Heart left ventricle (tissue), 16 donors: ENCODE measurements at places on chromosomes 1 and 21.

DNA sequence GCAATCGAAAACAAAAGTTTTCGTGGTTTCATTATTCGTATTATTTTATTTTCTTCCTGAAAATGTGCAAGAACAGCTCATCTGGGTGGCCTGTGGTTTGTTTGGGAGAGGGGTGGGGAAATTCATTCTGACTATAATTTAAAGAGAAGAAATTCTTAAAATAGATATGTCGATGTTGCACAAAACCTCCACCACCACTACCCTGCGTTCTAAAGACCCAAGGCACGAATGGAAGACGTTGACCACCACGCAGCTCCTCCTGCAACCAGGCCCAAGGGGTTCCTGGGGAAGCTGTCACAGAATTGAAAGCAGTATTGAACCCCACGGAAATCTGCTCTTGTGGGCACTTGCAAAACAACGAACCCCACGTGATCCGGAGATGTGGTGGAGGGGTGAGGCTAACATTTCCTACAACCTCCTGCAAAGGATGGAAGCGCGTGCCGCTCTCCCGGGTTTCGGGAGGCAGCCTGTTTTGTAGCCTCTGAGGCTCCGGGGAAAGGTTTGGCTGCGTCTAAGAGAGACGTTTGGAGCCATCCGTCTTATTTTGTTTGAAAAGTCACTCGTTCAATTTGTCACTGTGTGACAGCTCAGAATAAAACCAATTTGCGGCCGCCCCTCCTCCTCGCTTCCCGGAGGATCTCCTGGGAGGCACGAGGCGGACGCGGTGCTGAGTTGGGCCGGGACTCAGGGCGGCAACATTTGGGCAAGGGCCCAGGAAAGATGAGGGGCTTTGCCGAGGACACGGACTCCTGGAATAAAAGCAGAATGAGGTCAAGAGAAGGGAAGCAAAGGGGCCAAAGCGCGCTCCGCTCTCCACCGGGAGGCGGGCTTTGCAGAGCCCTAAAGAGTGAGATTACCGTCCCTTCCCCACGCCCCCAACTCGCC is 810 bp upstream of the HLX start:
- peak; percentile 59 for DNase-seq

DNA sequence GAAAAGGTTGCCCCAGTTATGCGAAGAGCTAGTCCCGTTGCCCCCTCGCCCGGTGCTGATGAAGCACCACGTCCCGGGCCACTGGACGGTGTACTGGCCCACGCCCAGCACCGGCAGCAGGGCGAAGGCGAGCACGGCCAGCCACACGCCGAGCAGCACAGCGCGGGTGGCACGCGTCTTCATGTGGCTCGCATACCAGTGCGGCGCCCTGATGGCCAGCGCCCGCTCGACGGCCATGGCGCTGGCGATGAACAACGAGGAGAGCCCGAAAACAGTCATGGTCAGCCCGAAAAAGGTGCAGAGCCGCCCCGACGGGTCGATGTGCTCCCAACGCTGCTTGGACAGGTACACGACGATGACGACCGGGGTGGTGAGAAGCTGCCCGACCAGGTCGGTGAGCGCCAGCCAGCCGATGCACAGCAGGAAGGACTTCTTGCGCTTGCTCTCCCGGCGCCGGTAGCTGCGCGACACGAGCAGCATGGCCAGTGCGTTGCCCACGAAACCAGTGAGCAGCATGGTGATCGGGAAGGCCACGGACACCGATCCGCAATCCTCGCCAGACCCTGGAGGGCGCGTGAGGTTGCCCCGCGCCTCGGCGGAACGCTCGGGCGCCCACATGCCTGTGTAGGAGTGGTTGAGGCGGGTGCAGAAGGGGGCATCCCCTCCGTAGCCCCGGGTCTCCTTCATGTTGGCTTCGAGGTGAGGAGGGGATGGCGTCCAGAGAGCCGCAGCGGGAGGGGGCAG is 553 bp downstream of the PTGER3 start:
- no peak for DNase-seq

DNA sequence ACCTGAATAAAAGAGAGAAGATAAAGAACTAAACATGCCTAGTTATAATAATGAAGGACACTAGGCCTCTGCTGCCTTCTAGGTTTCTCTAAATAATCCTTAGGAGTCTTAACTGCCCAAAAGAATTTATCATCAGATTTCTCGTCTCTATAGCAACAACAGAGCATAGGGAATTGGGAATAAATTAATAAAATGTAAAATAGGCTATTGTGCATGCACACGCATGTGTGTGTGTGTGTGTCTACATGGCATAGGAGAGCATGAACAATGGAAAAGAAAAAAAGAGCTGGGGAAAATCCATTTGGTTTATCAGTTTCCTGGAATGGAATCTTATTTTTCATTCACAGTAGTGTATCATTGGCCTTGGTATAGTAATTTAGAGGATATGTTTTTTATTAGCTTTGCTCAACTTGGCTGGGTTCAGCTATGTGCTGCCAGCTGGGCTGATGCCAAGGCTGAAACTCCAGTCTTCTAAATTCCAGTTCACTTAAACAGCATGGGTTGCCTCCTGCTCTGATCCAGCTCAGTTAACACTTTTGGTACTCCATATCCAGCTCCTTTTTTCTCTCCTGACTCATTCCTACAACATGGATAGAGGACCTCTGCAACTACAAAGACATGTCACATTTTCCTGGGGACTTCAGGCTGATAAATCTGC is 80.6 kb upstream of the SLFNL1 start:
- peak; percentile 88 for DNase-seq

DNA sequence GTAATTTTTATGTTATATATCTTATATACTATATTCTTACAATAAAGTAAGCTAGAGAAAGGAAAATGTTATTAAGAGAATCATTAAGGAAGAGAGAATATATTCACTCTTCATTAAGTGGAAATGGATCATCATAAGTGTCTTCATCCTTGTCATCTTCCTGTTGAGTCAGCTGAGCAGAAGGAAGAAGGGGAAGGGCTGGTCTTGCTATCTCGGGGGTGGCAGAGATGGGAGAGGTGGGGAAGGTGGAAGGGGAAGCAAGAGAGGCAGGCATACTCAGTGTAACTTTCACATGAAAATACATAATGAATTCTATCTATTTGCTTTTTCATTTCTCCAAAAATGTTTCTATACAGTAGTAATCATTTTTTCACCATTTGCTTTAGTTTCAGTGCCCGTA is 5.1 kb downstream of the DNASE2B start:
- no peak for DNase-seq

GRCh38 chr1:30425046-30425445 is 298.3 kb downstream of the MATN1 start:
- no peak for DNase-seq

DNA sequence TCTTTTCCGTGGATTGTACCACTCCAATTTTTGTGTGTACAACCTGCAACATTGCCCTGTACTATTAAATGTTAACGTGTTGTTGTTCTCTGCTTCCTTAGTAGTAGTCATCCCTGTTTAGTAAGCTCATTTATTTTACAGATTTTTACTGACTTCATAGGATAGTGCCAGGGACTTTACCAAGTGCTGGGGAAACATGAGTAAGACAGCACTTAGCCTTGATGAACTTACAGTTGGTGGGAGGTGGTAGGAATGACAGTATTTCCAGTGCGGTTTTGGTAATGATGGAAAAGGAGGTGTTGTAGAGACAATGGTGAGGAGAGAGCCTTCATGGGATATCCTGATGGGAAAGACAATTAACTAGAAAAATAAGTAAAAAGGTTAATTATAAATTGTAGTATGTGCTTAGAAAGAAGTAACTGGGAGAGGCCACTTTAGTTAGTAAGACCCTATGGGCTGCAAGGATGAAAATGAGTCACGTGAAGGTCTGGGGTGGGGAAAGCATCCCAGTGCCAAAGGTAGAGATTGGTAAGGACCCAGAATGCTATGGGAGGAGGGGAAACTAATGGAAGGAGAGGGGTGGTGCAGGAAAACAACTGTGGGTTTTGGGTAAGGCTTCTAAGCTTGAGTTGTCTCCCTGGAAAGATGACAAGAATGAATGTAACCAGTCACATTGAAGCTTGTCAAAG is 1.7 kb downstream of the RLF start:
- no peak for DNase-seq

DNA sequence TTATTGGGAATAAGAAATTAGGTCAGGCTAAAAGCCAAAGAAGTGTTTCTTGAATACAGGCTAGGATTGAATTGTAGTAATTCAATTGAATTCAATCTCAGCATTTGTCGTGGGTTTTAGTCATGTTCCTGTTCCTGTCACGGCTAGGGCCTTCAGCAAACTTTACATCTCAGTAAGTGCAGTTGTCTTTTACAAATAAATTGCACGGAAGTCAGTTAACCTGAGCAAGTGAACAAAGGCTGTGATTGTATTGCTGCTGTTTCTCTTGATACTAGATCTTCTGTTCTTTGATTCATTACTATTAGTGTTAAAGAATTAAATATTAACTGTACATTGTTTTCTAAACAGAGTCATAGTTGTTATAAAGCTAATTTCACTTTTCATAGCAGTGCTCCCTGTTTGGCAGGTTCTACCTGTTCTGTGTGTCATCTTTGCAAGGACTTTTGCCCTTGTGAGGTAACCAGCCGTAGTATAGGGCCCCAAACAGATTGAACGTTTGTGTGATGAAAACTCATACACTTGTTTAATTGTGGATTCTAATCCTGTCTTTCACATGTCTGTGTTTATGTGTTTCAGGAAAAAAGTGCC is 164.4 kb downstream of the EDEM3 start:
- DNase-seq: no peak

- no peak for DNase-seq
Measured at GRCh38 chr1:82064691-82065090, 264.0 kb downstream of the ADGRL2 start.

- DNase-seq: no peak
Measured at GRCh38 chr1:60527567-60527966, 454.0 kb upstream of the C1orf87 start.

- no peak for DNase-seq
Measured at GRCh38 chr1:26700711-26701110, 4.9 kb downstream of the ARID1A start.

GRCh38 chr1:156281281-156281680 is 1.3 kb downstream of the SMG5 start:
- no peak for DNase-seq

- DNase-seq: no peak
Measured at GRCh38 chr1:17207966-17208418, 3.1 kb downstream of the PADI1 start.

DNA sequence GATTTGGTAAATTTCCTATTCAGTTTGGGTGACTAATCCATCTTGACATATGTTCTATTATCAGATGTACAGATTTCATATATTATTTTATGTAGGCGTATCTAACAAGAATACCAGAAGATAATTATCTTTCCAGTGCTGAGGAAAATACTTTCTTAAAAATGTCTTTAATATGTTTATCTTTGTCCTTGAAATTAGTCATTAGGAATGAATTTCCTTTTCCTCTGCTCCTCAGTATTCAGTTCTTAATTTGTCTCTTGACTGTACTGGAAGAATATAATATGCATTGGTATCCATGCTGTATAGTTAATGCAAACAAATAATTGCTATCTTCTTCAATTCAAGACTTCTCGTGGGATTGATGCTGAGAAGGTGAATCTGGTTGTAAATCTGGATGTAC is 6.6 kb downstream of the DDX20 start:
- DNase-seq: no peak

DNA sequence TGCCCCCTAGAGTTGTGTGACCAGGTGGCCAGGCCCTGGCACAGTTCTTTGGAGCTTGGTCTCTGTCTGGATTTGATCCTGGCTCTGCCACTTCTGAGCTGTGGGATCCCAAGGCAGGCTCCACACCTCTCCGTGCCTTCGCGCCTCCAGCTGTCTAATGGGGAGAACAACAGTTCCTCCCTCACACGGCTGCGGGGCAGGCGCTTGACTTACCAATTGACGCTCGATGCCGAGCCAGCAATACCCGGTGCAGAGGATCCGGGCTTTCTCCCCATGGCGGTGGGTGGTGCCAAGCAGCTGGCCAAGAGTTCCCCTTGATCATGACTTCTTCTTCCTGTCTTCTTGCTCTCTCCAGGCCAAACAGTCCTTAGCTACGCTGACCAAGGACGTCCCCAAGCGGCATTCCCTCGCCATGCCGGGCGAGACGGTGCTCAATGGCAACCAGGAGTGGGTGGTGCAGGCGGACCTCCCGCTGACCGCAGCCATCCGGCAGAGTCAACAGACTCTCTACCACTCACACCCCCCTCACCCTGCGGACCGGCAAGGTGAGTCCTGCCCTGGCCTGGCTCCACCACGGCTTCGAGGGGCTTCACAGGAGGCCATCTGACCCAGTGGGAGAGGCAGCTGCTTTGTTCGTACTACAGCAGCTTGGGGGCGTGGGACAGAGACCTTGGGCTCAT is 97.7 kb upstream of the TMEM51 start:
- no peak for DNase-seq

DNA sequence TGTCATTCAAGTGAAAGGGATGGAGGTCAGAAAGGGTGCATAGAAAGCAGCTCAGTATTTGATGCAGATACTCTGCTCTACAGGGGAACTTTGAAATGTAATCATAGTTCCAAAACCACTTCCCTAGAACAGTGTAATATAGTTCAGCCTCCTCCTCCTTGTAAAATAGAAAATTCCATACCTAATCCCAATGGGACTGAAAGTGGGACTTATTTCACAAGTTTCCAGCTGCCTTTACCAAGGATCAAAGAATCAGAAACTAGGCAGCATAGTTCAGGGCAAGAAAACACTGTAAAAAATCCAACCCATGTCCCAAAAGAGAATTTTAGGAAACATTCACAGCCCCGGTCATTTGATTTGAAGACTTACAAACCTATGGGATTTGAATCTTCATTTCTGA is 8.1 kb upstream of the TMCO2 start:
- DNase-seq: no peak

- DNase-seq: no peak
Measured at GRCh38 chr1:7432102-7432899, 338.8 kb upstream of the VAMP3 start.

DNA sequence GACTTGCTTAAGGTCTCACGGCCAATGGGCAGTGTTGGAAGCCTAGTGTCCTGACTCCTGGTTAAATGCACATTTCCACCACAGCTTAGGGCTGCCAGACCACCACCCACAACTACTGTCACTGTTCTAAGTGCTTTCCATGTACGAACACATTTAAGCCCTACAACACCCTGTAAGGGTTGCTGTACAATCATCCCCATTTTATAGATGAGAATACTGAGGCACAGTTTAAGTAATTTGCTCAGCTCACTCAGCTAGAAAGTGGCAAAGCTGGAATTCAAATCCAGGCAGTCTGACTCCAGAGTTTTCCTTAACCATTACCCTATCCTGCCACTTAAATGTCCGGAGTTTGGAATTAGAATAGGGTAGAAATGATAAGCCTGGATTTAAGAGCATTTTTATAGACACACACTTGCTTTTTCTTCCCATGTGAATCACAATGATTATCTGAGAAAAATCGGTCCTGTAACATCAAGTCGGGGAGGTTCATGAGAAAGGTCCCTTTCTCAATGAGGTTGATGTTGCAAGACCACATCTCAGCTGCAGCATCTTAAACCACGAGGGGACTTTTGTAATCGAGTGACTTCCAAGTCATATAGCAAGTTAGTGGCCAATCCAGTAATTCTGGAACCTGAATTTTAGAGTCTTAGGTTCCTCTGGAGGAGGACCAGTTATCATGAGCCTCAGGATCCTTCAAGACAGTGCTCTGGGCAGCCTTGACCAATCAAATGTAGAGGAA is 8.6 kb downstream of the E2F2 start:
- no peak for DNase-seq

GRCh38 chr1:211247921-211248320 is 11.2 kb upstream of the RCOR3 start:
- DNase-seq: no peak

GRCh38 chr1:19468397-19468956 is 16.9 kb downstream of the CAPZB start:
- no peak for DNase-seq

- DNase-seq: no peak
Measured at GRCh38 chr21:25453524-25453923, 153.8 kb downstream of the MRPL39 start.
